Activated T-cell treated with anti-CD3 and anti-CD28 coated beads, Interleukin-2, amount 50 U/mL, for 4 hours (primary cell): ENCODE measurements at places on chromosomes 11 and 22. TPM values are rescaled to one million over a fixed set of nuclear protein-coding genes. Genes with fewer than 3 reads are reported as not detected.

- no peak for DNase-seq
Observed at GRCh38 chr22:47601666-47602065, 839.2 kb downstream of the TBC1D22A start.

DNA sequence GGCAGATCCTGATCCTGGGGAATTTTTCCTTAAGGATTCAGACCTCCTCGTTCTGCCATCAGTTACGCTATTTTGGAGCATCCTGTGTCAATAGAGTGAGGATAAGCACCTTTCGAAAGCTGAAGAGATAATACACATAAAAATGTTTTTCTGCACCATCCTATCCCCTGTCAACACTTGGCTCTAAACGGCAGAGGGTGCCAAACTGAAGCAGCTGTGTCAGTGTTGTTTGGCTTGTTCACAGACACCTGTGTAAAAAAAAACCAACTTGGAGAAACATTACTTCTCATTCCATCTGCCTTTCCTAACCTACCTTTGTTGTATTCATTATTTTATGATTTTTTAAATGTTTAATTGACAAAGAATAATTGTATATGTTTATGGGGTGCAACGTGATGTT, 417.0 kb upstream of the DDI1 start:
- DNase-seq = no peak

DNA sequence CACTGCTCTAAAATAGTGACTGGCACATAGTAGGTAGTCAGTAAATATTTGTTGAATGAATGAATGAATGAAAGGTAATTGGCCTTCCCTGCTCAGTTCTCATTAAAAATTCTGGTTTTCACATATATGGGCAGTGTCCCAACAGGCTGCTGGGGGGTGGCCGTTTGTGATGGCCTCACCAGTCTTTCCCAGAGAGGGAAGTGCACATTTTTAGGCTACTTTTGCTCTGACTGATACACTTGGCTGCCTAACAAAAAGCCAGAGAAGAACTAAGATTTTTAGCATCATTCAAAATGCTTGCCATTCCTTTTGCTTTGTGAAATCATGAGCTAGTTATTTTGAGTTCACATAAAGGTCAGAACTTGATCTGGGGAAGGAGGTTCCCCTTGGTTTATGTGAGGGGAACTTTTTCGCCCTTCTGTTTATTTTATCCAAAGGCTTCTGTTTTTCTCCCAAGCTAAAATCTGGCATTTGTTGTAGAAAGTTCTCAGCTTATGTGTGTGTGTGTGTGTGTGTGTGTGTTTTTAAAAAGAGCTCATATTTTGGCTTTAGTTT, 83.1 kb downstream of the PTPRJ start:
- DNase-seq = no peak

DNA sequence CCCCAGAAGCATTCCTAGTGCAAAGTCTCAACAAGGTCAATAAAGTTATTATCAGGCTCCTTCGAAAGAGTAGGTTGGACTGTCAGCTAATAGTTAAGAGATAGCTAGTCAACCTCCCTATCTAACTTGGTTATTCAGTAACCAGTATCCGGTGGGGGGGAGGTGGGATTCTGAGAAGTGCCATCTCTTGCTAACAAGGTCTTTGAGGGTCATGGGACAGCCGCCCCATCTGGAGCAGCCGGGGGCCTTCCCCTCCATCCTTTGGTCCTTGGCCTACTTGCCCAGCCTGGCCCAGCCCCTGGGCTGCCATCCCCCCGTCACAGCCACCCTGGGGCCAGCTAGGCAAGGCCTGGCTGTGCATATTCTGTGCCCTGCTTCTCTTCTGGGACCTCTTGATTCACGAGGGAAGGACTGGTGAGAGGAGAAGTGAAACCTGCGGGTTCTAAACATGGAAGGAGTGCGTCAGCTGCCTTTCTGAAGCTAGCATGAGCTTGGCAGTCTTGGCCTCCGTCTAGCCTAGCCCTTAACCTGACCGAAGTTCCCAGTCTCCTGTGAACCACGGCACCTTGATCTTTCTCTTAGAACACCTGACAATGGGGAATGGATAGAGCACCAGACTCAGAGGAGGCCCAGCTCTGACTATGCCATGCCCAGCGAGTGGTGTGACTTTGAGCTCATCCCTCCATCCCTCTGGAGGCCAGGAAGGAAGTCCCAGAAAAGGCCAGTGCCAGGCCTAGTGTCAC, 9.3 kb downstream of the SLC37A2 start:
- no peak for DNase-seq

GRCh38 chr11:261624-262023, 16.6 kb upstream of the NLRP6 start:
- DNase-seq = no peak

DNA sequence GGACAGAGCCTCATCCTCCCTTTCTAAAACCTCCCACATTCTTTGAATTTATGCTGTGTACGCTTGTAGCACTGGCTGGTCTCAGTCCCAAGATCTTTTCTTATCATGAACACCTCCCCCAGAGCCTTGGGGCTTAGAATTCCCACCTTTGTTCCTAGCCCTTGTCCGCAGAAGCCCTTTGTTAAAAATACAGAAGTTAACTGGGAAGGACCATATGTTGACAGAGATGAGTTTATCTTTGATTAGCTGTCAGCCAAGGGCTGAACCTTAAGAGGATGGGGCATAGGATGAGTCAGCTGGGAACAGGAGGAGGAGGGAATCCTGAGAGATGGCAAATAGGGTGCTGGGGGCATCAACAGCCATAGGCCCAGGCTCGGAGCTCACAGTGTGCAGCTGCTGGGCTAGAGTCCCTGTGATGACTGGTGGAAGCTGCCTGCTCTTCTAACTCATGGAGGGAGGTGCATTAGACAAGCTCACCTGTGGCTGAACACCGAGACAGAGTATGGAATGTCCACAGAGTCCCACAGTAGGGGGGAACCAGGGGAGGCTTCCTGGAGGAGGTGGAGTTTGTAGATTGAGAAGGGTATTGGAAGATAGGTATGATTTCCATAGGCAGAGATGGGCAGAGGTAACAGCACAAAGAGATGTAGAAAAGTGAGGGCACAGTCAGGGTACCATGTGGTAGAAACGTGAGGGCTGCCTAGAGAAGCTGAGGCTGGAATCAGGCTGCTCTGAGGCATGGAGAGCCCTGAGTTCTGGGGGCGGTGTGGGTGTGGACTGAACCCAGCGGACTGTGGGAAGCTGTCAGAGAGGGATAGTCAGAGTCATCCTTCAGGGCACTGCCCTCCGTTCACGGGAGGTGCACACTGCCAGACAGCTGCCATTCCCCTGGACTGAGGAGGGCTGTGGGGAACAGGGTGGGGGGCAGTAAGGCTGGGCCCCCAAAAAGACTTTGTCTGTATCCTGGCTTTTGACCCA, 9.9 kb downstream of the MICAL2 start:
- DNase-seq = no peak

GRCh38 chr11:20059587-20060021, 100.7 kb downstream of the DBX1 start:
- no peak for DNase-seq

GRCh38 chr11:65279741-65280440, 18.1 kb downstream of the POLA2 start:
- peak; percentile 20 for DNase-seq

GRCh38 chr11:65652511-65653228, 10.0 kb downstream of the RELA start:
- DNase-seq = peak; percentile 96

- DNase-seq = no peak
Observed at GRCh38 chr11:45213316-45213665, 66.9 kb downstream of the PRDM11 start.

- no peak for DNase-seq
Observed at GRCh38 chr22:37559901-37560607, at the start of gene CDC42EP1. CDC42EP1 (plus strand) TSS chr22:37560480; CDS start chr22:37566350, 5,870 bp downstream.

GRCh38 chr11:102553835-102554282, 23.3 kb upstream of the MMP7 start:
- DNase-seq = no peak

- DNase-seq = no peak
Observed at GRCh38 chr11:94089341-94089740, 39.3 kb upstream of the PANX1 start.

GRCh38 chr22:41974691-41975290, 5.5 kb downstream of the SEPTIN3 start:
- no peak for DNase-seq

- no peak for DNase-seq
Observed at GRCh38 chr11:108085672-108086071, 35.7 kb upstream of the ACAT1 start.

GRCh38 chr11:105903113-105903512, 118.9 kb downstream of the MSANTD4 start:
- DNase-seq = no peak

- DNase-seq = no peak
Observed at GRCh38 chr11:115613986-115614632, 109.9 kb upstream of the CADM1 start.

- no peak for DNase-seq
Observed at GRCh38 chr11:82233201-82233600, 500.5 kb downstream of the FAM181B start.

GRCh38 chr11:6455070-6455469, 14.3 kb upstream of the HPX start:
- no peak for DNase-seq

DNA sequence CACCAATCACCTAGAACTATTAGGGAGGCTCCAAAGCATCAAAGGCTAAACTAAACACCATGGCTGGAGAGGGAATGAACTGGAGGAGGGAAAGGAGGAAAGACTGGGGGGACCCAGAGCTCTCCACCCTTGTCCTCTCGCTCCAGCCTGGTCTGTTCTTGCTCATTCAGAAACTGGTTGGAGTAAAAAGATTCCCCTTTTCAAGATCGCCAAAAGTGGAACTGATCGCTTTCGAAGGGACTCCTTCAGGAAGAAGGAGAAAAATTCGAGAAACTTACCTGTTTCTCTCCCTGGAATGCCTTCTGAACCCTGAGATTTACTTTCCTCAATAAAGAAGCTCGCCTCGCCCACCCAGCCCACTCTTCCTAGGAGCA, 46.9 kb downstream of the OR4D9 start:
- DNase-seq = no peak

DNA sequence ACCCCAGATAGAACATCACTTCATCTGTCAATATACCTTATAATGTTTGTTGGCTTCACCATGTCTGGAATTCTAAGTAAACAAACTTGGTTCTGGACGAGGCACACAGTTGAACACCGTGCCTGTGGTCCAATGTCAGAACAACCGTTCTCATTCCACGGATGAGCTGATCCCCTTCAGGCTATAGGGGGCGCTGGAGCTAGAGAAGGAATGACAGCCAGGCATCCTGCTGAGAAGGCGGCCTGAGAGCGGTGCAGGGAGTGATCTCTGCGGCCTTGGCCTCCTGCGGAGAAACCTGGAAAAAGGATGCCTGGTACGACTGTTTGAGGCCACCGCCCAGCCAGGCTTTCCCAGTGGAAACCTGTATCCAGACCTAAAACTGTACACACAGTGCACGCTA, 48.7 kb downstream of the FDX1 start:
- DNase-seq = no peak

DNA sequence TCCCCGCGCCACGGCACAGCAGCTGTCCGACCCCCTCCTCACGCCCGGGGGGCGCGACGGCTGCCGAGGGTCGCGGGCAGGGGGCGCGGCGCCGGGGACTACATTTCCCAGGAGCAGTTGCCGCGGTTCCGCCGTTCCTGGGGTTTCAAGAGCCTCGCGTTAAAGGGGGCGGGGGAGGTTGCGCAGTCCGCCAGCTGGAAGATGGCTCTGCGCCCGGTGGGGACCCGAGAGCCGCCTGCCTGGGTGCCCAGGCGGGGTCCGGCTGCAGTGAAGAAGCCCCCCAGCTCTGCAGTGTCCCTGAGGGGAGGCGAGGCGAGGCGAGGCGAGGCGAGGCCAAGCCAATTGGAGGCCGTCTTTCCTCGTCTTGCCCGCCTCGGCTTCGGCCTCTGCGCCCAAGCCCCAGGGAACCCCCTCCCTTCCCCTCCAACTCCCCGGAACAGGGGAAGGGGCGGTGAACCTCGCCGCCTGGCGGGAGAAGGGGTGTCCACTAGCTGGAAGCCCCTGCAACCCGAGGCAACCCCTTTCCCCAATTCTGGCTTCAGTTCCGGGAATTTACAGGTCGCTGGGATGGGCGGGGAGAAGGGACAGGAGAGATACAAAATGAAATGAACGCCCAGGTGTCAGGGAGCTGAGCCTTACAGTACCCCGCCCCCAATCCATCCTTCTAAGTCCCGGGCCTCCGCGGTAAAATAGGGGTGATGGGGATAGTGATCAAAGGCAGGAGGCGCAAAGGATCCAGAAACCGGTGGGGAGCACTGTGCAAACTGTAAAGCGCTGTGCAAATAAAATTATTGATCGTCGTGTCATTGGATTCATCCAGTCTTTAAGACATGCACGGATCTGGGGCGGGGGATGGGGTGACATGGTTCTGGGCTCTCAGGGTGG, 5.2 kb upstream of the GCAT start:
- no peak for DNase-seq

GRCh38 chr11:67117672-67118180, 1.3 kb upstream of the KDM2A start:
- DNase-seq = peak; percentile 28

DNA sequence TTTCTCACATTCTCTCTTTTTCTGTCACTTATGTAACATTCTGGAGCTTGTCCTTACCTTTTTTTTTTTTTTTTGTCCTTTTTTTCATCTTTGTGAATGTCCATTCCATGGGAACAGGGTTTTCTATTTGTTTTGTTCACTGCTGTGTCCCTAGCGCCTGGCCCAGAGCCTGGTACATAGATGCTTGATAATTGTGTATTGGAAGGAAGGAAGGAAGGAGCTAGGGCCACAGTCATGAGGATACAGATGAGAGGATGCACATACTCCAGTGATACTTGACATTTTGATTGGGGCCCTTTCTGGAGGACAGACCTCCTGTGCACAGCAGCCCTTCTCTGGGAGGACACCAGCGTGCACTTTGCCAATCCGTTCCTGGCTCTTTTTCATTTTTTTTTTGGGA, 68.9 kb downstream of the KIAA1671 start:
- DNase-seq = no peak

- DNase-seq = no peak
Observed at GRCh38 chr11:112478806-112479205, 218.1 kb upstream of the PLET1 start.

- no peak for DNase-seq
Observed at GRCh38 chr22:49997932-49998717, 14.4 kb downstream of the IL17REL start.

- no peak for DNase-seq
Observed at GRCh38 chr11:95996621-95997235, 72.8 kb upstream of the MTMR2 start.

- DNase-seq = no peak
Observed at GRCh38 chr11:56783448-56784041, 35.0 kb upstream of the OR9G4 start.

- DNase-seq = no peak
Observed at GRCh38 chr11:33869481-33870422, 22.1 kb downstream of the LMO2 start.

Gene UBQLN3
- not detected for total RNA-seq

Gene MRPL49
- 110 TPM for total RNA-seq

Gene RFPL2
- not detected for total RNA-seq

Gene LRRC56
- 1.7 TPM for total RNA-seq

Gene PTPRCAP
- total RNA-seq = 114 TPM

Gene TNNT3
- total RNA-seq = not detected

Gene CYP2D6
- 1.1 TPM for total RNA-seq

Gene C22orf42
- not detected for total RNA-seq

Gene OR5A1
- total RNA-seq = not detected

Gene PVALB
- not detected for total RNA-seq

Gene TMA7B
- total RNA-seq = 0.92 TPM

Gene SCUBE2
- 0.26 TPM for total RNA-seq

Gene CHADL
- total RNA-seq = 0.86 TPM

Gene VPREB1
- total RNA-seq = not detected

Gene CD248
- 1.5 TPM for total RNA-seq

Gene OR5B21
- total RNA-seq = not detected

Gene SAA1
- total RNA-seq = 5.6 TPM

Gene UPK2
- not detected for total RNA-seq
